KBM-7 (cell line): ENCODE measurements at places on chromosomes 2 and 18.

DNA sequence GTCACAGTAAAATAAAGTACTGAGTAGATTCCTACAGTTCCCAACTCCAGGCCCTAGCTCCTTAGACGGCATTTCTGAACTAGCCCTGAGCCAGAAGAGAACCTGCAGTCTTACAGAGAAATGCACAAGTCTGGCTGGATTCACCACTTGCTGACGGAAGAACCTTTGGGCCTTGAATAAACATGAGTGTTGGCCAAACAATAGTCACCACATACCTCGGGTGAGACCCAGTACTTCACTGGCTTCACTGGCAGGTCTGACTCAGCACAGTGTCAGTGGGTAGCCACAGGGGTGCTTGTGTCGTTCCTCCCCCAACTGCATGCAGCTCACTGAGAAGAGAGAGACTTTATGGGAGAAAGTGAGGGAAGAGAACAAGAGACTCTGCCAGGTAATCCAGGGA is 88.9 kb downstream of the TMEM185B start:
- DNase-seq, result no peak

- DNase-seq, result no peak
Observed at GRCh38 chr2:19775838-19776237, 125.9 kb downstream of the TTC32 start.

GRCh38 chr18:76988827-76989646 is 143.5 kb downstream of the MBP start:
- DNase-seq, result no peak

GRCh38 chr2:68943581-68944568 is 8.8 kb downstream of the GKN2 start:
- peak; percentile 79 for DNase-seq
